ENCODE measurements at places on chromosomes 16 and 17.

- no peak for DNase-seq
These were observed 11.6 kb downstream of the CBFA2T3 start for GRCh38 chr16:88965411-88965810.

DNA sequence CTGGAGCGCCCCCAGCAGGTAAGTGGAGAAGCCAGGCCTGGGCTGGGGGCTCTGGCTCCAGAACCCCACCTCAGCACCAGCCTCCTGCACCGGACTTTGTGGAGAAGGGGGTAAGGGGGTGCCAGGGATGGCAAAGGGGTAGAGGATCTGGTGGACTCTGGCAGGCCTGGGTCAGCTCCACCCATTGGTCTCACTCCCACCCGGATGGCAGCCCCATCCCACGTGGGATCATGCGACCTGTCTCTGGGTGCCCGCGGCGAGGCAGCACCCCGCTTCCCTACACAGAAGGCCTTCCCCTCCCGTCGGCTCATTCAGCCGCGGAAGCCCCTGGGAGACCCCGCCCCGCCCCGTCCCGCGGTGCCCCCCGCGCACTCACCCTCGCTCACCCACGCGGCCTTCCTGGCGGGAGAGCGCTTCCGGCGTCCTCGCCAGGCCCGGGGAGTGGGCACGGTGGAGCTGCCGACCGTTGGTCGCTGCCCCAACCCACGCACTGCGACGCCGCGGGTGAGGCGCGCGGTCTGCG, 498 bp upstream of the PLEKHG4 start:
- peak; percentile 76 for DNase-seq

DNA sequence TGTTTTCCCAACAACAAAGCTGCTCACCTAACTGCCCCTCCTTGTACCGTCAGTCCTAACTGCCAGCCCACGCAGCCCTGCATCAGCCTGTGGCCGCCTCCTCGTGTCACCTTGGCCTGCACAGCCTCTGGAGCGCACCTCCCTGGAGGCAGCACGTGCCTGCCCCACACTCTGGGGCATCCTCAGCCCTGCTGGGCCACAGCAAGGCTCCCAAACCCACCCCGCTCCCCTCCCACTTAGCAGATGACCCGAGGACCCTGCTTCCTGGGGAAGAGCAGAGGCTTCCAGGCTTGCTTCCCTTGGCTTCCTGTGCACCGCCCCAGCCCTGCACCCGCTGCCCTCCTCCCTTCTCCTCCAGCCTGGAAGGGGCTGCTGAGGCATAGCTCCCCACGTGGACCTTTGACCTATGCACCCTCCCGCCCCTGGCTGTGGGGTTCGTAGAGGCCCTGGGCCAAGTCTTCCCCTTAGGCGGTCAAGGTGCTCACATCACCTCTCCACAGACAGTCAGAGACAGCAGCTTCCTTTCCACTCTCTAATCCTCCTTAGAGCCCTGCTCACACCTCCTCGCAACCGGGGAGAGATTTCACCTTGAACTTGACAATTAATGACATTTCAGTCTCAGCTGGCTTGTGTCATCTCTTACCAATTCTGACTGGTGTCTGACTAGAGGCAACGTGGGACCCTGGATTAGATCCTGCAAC, 115.0 kb downstream of the MGAT5B start:
- no peak for DNase-seq

GRCh38 chr16:4241258-4241927, 487 bp downstream of the SRL start:
- DNase-seq = no peak
